Pericardium fibroblast (primary cell): ENCODE measurements at places on chromosomes 5 and 9. TPM values are rescaled to one million over a fixed set of nuclear protein-coding genes. Genes with fewer than 3 reads are reported as not detected.

NLN gene
- total RNA-seq = 13.6 and 19.3 TPM in 2 replicates

PROP1 gene
- total RNA-seq = not detected in 2 replicates

WDR38 gene
- total RNA-seq = not detected in 2 replicates

ADAMTS13 gene
- total RNA-seq = 3.7 and 4.4 TPM in 2 replicates

RETREG1 gene
- total RNA-seq = 0.47 and 1.4 TPM in 2 replicates

IL9 gene
- total RNA-seq = not detected in 2 replicates

PGM5 gene
- total RNA-seq = 1.4 and 6.3 TPM in 2 replicates

EIF4E1B gene
- not detected in 2 replicates for total RNA-seq

ALDH1A1 gene
- total RNA-seq = 6.9 and 25.0 TPM in 2 replicates

CPLANE1 gene
- 9.6 and 10.2 TPM in 2 replicates for total RNA-seq
